ENCODE measurements at places on chromosomes 5 and 9. TPM values are rescaled to one million over a fixed set of nuclear protein-coding genes. Genes with fewer than 3 reads are reported as not detected.

DNA sequence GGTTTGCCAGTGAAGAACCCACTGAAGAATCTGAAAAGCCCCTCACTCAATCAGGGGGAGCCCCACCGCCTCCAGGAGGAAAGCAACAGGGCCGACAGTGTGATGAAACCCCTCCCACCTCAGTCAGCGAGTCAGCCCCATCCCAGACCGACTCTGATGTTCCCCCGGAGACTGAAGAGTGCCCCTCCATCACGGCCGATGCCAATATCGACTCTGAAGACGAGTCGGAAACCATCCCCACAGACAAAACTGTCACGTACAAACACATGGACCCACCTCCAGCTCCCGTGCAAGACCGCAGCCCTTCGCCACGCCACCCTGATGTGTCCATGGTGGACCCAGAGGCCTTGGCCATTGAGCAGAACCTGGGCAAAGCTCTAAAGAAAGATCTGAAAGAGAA is 92.4 kb downstream of the MAP1B start:
- no peak overlapping the region for H3K4me3 ChIP-seq
- no peaks in the 10 kb centered on the region for H3K36me3 ChIP-seq

- no peaks in the 10 kb centered on the region for H3K36me3 ChIP-seq
- no peaks in the 10 kb centered on the region for H3K4me1 ChIP-seq
- DNase-seq = no peak
- H3K27me3 ChIP-seq = no peaks in the 10 kb centered on the region
- no peak overlapping the region for H3K4me3 ChIP-seq
Measured at GRCh38 chr5:175853573-175854230, 17.7 kb upstream of the CPLX2 start.

Gene SLC46A2
- total RNA-seq = 24.6 TPM

Gene EPB41L4B
- 0.71 TPM for total RNA-seq

- H3K36me3 ChIP-seq = peaks cover 70% of the 10 kb centered on the region
- no peak overlapping the region for H3K4me3 ChIP-seq
Measured at GRCh38 chr9:128593039-128593438, 40.7 kb downstream of the SPTAN1 start.

DNA sequence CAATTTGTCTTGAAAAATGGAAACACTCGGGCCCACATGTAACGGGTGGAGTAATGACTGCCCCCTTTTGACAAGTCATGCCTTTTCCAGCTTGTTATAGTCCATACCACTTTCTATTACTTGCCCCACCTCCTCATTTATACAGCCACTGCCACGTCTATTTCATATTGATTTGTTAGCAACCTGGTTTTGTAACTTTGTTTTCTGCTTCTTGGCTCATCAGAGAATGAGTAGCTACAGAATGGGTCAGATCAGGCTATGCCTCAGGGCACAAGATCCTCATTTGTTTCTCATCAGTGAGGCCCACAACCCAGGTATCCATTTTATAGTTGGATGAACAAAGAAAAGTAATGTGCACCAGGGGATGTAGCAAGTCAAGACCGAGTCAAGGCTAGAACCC is 1.7 kb downstream of the GFRA3 start:
- H3K4me1 ChIP-seq = peaks cover 9% of the 10 kb centered on the region
- no peak overlapping the region for H3K27ac ChIP-seq
- H3K36me3 ChIP-seq = no peaks in the 10 kb centered on the region
- no peak overlapping the region for H3K4me3 ChIP-seq
- H3K27me3 ChIP-seq = peaks cover 6% of the 10 kb centered on the region

- H3K27me3 ChIP-seq = no peaks in the 10 kb centered on the region
- no peak overlapping the region for H3K27ac ChIP-seq
- H3K36me3 ChIP-seq = no peaks in the 10 kb centered on the region
- DNase-seq = no peak
- H3K4me1 ChIP-seq = no peaks in the 10 kb centered on the region
Measured at GRCh38 chr9:518540-518939, 303.9 kb downstream of the DOCK8 start.

- no peak overlapping the region for H3K27ac ChIP-seq
- H3K4me1 ChIP-seq = peaks cover 19% of the 10 kb centered on the region
- no peak for DNase-seq
- no peak overlapping the region for H3K4me3 ChIP-seq
Measured at GRCh38 chr5:107917983-107918382, 247.2 kb upstream of the EFNA5 start.

DNA sequence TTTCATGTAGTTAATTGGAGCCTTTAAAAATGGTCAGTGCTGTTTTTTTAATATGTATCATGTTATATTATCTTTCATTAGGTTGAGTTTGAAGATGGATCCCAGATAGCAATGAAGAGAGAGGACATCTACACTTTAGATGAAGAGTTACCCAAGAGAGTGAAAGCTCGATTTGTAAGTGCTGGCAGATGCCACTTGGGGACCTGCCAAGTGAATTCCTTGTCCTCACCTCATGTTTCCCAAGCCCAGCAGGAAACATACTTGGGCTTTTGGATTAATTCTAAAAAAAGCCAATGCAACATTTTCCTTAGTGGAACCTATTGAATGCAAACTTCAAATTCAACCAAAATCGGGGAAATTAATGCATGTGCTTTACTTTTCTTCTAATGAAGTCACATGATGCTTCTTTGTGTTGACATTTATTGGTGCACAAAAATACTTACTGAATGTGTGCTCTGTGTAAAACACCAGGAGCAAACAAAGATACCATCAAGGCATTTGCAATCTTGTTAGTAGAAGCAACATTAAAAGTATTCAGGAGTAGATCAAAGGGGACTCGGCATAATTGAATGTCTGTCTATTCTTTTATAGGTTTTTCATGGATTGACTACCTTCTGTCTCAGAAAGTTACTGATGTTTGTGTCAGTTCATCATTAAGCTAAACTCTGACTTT is 412.1 kb downstream of the KDM4C start:
- H3K4me3 ChIP-seq = no peak overlapping the region
- H3K27me3 ChIP-seq = no peaks in the 10 kb centered on the region
- H3K27ac ChIP-seq = no peak overlapping the region
- H3K4me1 ChIP-seq = no peaks in the 10 kb centered on the region

DNA sequence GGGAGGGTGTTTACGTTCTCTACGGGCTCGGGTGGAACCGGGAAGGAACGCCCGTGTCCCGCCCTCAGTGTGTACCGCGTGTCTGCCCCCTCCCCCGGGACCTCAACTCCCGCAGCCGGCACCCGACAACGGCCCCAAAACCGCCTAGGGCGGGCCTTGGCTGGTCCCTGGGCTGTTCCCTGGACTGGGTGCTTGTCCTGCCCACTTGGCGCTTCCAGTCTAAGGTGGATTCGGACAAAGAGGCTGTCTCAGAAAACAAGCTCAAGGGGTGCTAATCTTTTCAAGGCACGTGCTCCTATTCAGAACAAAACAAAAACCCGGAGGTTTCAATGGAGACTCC is 379 bp upstream of the CLK4 start:
- peak overlapping the region; percentile 38 for H3K27ac ChIP-seq
- H3K4me1 ChIP-seq = peaks cover 18% of the 10 kb centered on the region
- no peak for DNase-seq
- H3K4me3 ChIP-seq = peak overlapping the region; percentile 99

All from thymus (tissue), 14 donors.